Stimulated activated CD8-positive, alpha-beta memory T cell treated with anti-CD3 and anti-CD28 coated beads, Interleukin-15, amount 100 ng/mL, for 48 hours (primary cell): ENCODE measurements at places on chromosomes 1 and 21.

GRCh38 chr21:41594268-41594667 is 86.3 kb upstream of the TMPRSS2 start:
- DNase-seq, result no peak

GRCh38 chr21:41900401-41900800 is 21.3 kb upstream of the PRDM15 start:
- DNase-seq, result no peak

DNA sequence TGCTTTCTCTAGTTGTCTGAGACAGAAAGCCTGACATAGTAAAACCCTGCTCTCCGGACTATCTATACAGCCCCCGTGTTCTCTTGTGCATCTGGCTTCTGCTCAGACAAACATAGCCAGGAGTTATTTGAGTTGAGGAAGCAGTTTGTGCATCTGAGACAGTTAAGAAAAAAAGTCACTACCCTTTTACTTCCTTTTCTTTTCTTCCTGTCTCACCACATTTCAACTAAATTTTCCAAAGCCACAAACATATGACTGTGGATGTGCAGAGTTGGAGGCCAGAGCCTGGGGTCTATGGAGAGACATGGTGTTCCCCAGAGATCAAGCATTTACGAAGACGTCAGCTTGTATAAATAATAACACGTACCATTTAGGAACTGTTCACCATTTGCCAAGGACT is 158.5 kb upstream of the FGGY start:
- no peak for DNase-seq

DNA sequence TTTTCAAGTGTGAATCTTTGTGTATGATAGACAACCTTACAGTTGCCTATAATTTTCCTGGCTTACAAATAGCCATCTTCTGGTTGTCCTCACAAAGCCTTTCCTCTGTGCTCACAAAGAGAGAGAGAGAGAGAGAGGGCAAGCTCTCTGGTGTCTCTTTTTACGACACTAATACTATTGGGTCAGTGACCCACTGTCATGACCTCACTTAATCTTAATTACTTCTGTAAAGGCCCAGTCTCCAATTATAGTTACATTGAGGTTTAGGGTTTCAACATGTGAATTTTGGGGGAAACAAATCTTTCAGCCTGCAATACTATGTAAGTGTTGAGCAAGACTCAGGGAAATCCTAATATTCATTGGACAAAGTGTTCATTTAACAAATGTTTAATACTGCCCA is 167.4 kb upstream of the COL11A1 start:
- DNase-seq, result no peak

GRCh38 chr1:228736844-228737445 is 1.7 kb downstream of the RHOU start:
- no peak for DNase-seq

GRCh38 chr1:96164053-96164452 is 557.5 kb upstream of the PTBP2 start:
- DNase-seq, result no peak

DNA sequence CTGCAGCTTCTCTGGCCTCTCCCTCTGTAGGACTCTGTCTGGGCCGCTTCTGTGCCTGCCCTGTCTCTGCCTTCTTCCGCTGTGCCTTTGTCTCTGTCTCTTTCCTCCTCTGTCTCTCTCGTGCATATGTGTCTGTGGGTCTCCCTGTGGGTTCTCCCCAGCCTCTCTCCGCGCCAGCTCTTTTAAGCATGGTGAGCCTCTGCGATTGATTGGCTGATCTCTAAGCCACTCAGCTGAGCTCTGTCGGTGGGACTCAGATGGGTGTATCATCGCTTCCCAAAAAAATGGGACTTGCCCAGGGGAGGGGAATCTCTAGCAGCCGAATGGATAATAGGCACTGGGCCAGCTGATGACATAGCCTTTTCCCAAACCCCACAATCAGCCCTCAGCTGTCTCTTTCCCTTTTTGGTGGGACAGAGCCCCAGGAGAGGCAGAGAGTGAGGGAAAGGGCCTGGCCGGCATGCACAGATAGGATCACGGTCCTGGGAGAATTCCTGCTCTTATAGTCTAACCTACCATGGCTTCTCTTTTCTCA is at the start of gene ADAMTS4:
TSS of gene ADAMTS4 (minus strand) at position 158 of the 535 bp plus-strand sequence. CDS start 427 bp downstream, outside the sequence.
- DNase-seq, result no peak

GRCh38 chr1:160626509-160627342 is 20.1 kb downstream of the SLAMF1 start:
- DNase-seq, result no peak

DNA sequence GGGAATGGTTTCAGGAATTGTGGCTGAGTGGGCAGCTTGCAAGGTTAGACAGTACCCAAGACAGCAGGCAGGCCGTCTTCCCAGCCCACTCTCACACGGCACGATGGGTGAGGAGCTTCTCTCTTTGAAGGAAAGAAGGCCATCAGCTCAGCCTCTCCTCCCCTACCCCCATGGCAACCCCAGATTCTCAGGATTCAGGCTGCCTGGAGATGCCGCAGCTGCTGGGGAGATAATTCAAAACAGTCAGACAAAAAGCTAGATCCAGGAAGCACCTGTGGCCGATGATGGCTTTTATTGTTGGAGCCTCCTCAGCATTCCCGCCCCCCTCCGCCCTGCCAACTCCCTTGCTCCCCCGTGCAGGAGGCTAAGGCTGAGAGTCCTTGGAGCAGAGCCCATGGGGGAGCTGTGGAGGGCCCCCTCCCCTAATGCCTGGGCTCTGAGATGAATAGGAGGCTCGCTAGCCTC is 220.5 kb downstream of the TRABD2B start:
- DNase-seq, result no peak

GRCh38 chr21:45601551-45601950 is 42.0 kb upstream of the PCBP3 start:
- no peak for DNase-seq

GRCh38 chr1:177944016-177944949 is 25.6 kb downstream of the SEC16B start:
- DNase-seq, result no peak

- DNase-seq, result no peak
Measured at GRCh38 chr1:156336242-156336641, 1.9 kb downstream of the CCT3 start.

DNA sequence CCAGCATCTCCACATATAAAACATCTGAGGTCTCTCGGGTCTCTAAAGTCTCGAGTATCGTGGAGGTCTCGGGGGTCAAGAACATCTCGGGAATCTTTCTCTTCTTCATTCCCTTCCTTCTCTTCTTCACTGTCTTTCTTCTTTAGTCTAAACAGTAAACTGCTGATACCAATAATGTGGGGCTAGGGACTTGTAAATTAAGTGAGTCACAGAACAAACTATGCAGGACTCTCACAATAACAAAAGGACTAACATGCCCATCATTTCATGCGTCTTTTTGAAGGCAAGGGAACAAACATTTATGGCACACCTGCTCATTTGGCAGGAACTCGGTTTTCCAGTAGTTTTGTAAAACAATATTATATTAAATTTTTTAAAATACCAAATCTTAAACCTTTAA is 32.4 kb downstream of the PRPF38A start:
- no peak for DNase-seq

- DNase-seq, result no peak
Measured at GRCh38 chr1:232868793-232869491, 63.7 kb downstream of the MAP10 start.

DNA sequence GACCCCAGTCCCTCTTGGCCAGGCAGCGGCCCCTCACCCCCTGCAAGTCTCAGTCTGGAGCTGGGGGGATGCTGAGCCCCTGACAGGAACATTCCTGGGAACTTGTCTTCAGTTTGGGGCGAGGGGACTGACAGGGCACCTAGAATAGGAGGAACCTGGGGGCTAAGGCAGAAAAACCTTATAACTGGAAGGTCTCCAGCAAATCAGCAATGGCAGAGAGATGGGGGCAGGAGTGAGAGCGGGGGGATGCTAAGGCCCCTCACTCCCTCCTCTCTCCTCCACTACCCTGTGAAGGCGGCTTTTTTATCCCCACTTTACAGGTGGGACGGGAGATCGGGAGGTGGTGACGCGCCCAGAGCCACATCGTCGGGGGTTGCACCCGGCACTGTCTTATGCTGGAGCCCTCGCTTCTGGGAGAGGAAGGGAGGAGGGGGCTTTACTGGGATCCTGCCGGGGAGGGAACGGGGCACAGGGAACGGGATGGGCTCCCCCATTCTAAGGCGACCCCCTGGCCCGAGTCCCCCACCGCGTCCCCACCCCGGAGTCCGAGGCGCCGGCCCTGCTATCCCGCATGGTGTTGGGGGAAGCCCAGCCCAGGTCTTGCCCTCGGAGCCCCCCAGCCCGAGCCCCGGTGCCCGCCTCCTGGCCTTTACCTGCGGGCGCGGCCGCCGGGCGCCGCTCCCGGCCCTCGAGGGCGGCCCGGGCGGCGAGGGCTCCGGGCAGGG is 456 bp downstream of the COL8A2 start:
- DNase-seq, result no peak
